H9 (cell line): ENCODE measurements at places on chromosomes 4 and X. TPM values are rescaled to one million over a fixed set of nuclear protein-coding genes. Genes with fewer than 3 reads are reported as not detected.

- DNase-seq = no peak
- H3K27ac ChIP-seq = no peak overlapping the region
- no peaks in the 10 kb centered on the region for H3K36me3 ChIP-seq
- H3K27me3 ChIP-seq = no peaks in the 10 kb centered on the region
Observed at GRCh38 chr4:24024605-24025004, 134.8 kb upstream of the PPARGC1A start.

The ETDB gene
- total RNA-seq = not detected in 2 replicates

GRCh38 chr4:7286170-7286569, 93.8 kb downstream of the SORCS2 start:
- no peak overlapping the region for H3K27ac ChIP-seq
- DNase-seq = no peak
- no peak overlapping the region for H3K4me3 ChIP-seq
- H3K4me1 ChIP-seq = no peaks in the 10 kb centered on the region

DNA sequence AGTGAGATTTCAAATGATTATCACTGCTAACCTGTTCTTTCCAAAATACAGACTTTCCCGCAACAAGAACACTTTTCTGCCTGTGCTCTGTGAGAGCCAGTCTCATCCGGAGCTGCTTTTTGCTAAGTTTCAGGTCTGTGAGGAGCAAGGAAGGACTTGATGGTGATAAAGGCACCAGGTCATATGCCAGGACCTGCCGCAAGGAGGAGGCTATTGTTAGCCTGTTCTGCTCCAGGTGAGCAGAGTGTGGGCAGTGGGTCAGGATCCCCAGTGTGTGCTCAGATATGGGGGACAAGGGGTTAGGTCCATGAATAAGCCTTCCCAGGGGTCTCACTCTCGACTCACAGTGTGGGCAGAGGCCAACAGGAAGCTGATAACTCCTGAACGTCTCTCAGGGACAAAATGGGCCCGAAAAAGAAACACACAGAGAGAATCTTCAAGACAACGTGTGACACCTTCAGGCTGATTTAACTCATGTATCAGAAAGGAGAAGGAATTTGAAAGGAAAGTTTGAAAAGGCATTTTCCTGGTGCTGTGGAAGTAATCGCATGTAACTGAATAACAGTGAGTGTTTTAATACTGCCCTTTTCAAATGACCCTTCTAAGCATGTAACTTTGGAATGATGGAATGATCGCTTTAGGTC, 57.7 kb upstream of the PDLIM3 start:
- H3K27ac ChIP-seq = no peak overlapping the region
- no peak for DNase-seq
- H3K4me3 ChIP-seq = no peak overlapping the region
- no peaks in the 10 kb centered on the region for H3K27me3 ChIP-seq

DNA sequence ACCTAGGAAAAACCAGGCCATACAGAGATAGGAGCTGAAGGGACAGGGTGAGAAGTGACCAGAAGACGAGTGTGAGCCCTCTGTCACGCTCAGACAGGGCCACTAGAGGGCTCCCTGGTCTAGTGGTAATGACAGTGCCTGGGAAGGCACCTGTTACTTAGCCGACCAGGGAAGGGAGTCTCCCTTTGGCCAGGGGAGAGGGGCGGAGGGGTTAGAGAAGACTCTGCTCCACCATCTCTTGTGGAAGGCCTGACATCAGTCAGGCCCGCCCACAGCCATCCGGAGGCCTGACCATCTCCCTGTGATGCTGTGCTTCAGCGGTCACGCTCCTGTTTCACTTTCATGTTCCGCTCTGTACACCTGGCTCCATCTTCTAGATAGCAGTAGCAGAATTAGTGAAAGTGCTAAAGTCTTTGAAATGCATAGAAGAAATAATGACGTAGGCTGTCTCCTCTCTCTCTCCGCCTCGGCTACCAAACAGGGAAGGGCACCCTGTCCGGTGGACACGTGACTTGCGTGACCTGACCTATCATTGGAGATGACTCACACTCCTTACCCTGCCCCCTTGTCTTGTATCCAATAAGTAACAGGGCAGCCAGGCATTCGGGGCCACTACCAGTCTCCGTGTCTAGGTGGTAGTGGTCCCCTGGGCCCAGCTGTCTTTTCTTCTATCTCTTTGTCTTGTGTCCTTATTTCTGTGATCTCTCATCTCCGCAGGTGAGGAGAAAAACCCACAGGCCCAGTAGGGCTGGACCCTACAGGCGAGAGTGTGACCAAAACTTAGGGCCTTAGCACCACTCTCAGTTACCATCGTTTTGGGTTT, 26.7 kb downstream of the HTT-AS start:
- no peaks in the 10 kb centered on the region; the same call in 1 of the 2 replicates for H3K4me1 ChIP-seq
- H3K4me3 ChIP-seq = no peak overlapping the region
- peak; percentile 86 for DNase-seq
- H3K27me3 ChIP-seq = no peaks in the 10 kb centered on the region
- H3K27ac ChIP-seq = no peak overlapping the region

- H3K27ac ChIP-seq = no peak overlapping the region
- H3K4me3 ChIP-seq = no peak overlapping the region
- no peaks in the 10 kb centered on the region for H3K4me1 ChIP-seq
- no peak for DNase-seq
- H3K27me3 ChIP-seq = no peaks in the 10 kb centered on the region
Observed at GRCh38 chr4:139007640-139008039, 7.9 kb upstream of the NOCT start.

- peak; percentile 63 for DNase-seq
- no peaks in the 10 kb centered on the region for H3K4me1 ChIP-seq
Observed at GRCh38 chr4:123114915-123115756, 192.7 kb upstream of the NUDT6 start.

DNA sequence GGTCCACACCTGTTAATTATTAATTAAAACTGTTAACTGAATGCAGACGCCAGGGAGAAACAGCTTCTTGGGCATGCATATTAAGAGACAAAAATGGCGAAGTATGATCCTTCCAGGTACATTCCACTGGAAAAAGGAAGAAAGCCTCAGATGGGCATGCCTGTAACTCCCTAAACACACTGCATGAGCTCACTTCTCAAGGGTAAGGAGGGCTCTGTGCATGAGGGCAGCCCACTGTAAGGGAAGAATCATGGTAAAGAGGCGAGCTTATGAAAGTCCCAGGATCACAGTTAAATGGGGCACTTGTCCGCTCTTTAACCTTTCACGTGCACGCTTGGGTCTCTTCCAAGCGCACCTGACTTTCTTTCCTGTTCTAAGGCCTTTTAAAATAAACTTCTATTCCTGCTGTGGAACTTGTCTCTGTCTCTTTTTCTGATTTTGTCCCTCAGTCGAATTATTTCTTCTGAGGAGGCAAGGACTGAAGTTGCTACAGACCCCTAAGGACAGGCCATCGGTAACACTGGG, 321.7 kb downstream of the PPP1R2C start:
- no peak overlapping the region for H3K4me3 ChIP-seq
- no peaks in the 10 kb centered on the region for H3K27me3 ChIP-seq
- no peaks in the 10 kb centered on the region; the same call in 1 of the 2 replicates for H3K4me1 ChIP-seq
- no peak overlapping the region for H3K27ac ChIP-seq

The RBMX2 gene
- total RNA-seq = 19.5 and 22.1 TPM in 2 replicates

The SSR4 gene
- total RNA-seq = 179 and 193 TPM in 2 replicates

GRCh38 chr4:100983426-100983825, 363.9 kb downstream of the PPP3CA start:
- peaks cover 2% of the 10 kb centered on the region for H3K4me1 ChIP-seq
- DNase-seq = no peak
- no peaks in the 10 kb centered on the region for H3K27me3 ChIP-seq

DNA sequence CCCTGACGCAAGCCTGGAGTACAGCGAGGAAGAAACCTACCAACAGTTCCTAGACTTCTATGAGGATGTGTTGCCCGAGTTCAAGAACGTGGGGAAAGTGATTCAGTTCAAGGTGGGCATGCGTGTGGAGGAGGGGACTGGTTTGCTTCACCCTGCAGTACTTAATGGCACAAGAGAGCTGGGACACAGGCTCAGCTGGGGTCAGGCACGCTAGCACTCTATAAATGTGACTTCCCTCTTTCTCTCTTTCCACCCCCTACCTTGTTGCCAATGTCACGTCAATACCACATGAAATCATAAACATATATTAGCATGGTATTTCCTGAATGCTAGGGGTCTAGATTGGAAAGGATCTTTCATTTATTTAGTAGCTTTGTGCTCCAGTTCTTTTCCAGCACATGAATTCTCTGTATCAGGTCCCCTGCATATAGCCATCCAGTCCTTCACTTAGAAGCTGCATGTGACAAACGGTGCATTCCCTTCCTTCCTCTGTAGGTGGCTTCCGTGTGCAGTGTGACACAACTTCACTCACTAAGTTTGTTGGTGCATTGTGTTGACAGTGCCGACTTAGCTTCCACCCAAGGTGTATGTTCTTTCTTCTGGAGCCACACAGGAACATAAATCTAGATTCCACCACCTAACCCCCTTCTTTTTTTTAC, 25.6 kb downstream of the ZRSR2 start:
- H3K4me1 ChIP-seq = peaks cover 11% of the 10 kb centered on the region; the same call in 1 of the 2 replicates
- peak; percentile 60 for DNase-seq
- no peaks in the 10 kb centered on the region for H3K27me3 ChIP-seq

The SPANXN3 gene
- not detected in 2 replicates for total RNA-seq

The BTC gene
- 0.07 TPM in 1 of 2 replicates, not detected in the other for total RNA-seq

DNA sequence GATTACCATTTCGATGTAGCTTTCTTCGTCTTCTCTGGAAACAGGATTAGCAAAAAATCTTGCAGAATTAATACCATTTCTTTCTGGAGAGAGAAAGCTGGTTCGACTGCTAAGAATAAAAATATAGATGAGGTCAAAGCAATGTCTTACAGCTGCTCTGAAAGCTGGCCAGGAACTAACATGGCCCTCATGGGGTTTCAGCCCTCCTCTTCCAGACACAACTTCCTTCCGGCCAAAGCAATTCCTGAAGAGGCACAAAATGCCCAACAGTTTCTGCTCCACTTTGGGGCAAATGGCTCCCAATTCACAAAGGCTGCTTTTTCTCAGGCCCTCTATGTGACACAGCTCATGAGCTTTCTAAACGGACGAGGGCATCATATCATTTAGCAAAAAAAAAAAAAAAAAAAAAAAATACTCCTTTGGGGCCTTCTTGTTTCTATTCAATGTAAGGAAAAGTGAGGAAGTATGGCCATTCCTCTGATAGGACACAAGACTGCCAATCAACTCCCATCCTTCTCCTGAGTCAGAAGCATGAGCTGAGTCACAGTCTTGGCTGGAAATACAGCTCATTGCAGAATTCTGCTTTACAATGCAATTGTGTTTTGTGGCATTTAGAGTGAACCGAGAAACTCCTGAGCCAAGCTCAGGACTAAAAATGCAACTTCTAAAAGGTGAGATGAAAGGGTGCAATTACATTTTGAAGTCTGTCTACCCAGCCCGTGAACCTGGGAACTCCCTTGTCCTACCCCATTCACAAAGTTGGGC, 42.7 kb upstream of the CTAG2 start:
- no peak overlapping the region for H3K4me3 ChIP-seq

GRCh38 chrX:153459986-153460385, 10.4 kb downstream of the HAUS7 start:
- peaks cover 37% of the 10 kb centered on the region for H3K36me3 ChIP-seq
- H3K27me3 ChIP-seq = no peaks in the 10 kb centered on the region
- no peak overlapping the region for H3K27ac ChIP-seq
- no peak for DNase-seq
- H3K4me3 ChIP-seq = no peak overlapping the region
- no peaks in the 10 kb centered on the region for H3K4me1 ChIP-seq

DNA sequence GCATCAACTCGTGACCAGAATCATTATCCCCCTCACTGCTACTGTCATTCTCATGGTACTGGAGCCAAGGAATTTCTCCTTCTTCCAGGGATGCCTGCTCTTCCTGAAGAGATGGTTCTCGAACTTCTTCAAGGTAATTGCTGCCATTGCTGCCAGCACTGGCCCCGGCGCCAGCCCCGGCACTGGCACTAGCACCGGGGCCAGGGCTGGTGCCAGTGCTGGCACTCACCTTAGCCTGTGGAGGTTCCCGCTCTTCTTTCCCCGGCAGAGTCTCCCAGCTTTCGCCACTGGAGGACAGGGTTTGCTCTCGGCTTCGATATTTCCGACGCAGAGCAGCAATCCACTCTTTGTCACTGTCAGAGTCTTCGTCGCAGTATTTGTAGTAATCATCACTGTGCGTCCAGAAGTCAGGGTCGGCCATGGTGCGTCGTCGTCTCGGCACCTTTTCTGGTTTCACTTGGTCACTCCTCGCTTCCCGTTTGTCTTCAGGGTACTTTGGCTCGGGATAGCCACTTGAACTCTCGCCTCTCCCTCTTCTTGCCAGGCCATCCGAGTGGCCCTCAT, 3.4 kb downstream of the PJA1 start:
- no peaks in the 10 kb centered on the region for H3K4me1 ChIP-seq
- DNase-seq = no peak
- no peak overlapping the region for H3K4me3 ChIP-seq

GRCh38 chr4:145177511-145177905, 2.9 kb downstream of the OTUD4 start:
- H3K27ac ChIP-seq = no peak overlapping the region
- peaks cover 16% of the 10 kb centered on the region for H3K36me3 ChIP-seq
- H3K27me3 ChIP-seq = no peaks in the 10 kb centered on the region
- H3K4me1 ChIP-seq = no peaks in the 10 kb centered on the region
